ENCODE measurements at places on chromosomes 2 and 18. TPM values are rescaled to one million over a fixed set of nuclear protein-coding genes. Genes with fewer than 3 reads are reported as not detected.

PJVK gene
- 0.20 TPM for total RNA-seq

DAPL1 gene
- total RNA-seq: not detected

TNS1 gene
- total RNA-seq: 26.8 TPM

TMEM37 gene
- 0.20 TPM for total RNA-seq

STK25 gene
- total RNA-seq: 367 TPM

Measured in lung microvascular endothelial cell (primary cell).